ENCODE measurements at places on chromosomes 4 and X.

DNA sequence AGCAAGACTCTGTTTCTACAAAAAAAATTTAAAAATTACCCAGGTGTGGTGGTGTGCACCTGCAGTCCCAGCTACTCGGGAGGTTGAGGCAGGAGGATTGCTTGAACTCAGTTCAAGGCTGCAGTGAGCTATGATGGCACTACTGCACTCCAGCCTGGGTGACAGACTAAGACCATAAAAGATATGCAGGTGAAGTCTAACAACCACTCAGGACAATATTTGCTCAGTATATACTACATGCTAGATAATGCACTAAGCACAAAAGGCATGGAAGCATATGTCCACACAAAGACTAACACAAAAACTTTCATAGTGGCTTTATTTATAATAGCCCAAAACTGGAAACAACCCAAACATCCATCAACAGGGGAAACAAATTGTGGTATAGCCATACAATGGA is 57.7 kb upstream of the TXK start:
- no peak for DNase-seq

DNA sequence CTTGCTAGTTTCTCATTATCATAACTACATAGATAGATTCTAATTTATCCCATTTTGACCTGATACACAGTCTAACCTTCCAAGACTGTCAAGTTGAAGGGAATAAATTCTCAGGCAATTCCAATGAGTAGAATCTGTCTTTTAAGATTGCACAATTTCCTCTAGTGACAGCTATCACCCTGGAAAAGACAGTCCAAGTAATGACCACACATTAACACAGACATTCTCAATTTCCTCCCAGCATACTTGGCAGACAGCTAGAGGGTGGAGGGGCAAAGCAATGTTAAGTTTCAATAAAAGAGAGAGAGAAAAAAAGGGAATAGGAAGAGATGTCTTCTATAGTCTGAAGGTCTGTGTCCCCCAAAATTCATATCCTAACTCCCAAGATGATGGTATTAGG is 234.7 kb downstream of the LDB2 start:
- no peak for DNase-seq

- DNase-seq: no peak
Observed at GRCh38 chr4:184574861-184575260, 74.4 kb downstream of the CASP3 start.

- no peak for DNase-seq
Observed at GRCh38 chr4:73669410-73670183, 49.4 kb upstream of the RASSF6 start.

- no peak for DNase-seq
Observed at GRCh38 chr4:187070740-187071139, 347.1 kb upstream of the FAT1 start.

DNA sequence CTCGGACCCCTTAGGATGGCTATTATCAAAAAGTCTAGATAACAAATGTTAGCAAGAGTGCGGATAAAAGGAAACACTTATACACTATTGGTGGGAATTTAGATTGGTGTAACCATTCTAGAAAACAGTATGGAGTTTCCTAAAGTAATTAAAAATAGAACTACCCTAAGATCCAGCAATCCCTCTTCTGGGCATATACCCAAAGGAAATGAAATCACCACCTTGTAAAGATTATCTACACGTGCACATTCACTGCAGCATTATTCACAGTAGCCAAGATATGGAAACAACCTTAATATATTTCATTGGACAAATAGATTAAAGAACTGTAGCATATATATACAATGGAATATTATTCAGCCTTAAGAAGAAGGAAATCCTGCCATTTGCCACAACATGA is 462.4 kb downstream of the IQCM start:
- DNase-seq: no peak

DNA sequence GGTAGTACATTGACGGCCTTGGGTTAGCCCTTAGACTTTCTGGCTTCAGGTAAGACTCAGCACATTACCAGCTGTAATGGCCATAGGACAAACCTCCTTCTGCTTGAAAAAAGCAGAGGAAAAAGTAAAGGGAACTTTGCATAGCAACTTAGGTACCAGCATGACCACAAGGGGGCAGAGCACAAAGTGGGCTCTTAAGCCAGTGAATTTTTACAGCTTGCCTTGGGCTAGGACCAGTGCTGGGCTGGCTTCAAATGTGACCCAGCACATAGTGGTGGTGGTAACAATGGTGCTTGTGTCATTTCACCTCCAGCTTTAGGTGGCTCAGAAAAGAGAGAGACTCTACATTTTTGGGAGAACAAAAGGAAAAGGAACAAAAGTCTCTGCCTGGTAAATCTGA is 66.1 kb downstream of the KLHL4 start:
- no peak for DNase-seq

- DNase-seq: no peak
Observed at GRCh38 chrX:47807548-47807947, 29.2 kb upstream of the ZNF81 start.

DNA sequence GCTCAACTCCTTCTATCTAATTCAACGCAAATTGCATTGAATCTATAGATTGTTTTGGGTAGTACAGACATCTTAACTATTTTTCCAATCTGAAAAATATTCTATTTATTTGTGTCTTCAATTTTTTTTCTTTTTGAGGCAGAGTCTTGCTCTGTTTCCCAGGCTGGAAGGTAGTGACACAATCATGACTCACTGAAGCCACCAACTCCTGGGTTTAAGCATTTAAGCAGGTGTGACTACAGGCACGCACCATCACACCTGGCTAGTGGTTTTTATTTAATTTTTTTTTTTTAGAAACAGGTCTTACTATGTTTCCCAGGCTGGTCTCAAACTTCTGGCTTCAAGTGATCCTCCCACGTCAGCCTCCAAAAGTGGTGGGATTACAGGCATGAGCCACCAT is 98.3 kb downstream of the GK start:
- DNase-seq: no peak

- no peak for DNase-seq
Observed at GRCh38 chr4:40317916-40318658, 17.0 kb upstream of the CHRNA9 start.

DNA sequence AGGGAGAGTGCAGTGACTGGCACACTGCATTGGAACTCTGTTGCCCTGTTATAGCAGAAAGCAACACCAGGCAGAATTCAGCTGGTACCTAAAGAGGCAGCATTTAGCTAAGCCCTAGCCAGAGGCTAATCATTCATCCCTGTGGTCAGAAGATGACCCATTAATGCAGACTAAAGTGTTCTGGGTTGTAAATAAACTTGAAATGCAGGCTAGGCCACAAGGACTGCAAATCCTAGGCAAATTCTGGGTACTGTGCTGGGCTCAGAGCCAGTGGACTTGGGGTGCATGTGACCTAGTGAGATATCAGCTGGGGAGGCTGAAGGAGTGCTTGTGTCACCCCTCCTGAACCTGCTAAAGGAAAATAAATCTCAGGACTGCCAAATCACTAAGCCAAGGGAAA is 91.2 kb downstream of the LPAR4 start:
- DNase-seq: no peak

DNA sequence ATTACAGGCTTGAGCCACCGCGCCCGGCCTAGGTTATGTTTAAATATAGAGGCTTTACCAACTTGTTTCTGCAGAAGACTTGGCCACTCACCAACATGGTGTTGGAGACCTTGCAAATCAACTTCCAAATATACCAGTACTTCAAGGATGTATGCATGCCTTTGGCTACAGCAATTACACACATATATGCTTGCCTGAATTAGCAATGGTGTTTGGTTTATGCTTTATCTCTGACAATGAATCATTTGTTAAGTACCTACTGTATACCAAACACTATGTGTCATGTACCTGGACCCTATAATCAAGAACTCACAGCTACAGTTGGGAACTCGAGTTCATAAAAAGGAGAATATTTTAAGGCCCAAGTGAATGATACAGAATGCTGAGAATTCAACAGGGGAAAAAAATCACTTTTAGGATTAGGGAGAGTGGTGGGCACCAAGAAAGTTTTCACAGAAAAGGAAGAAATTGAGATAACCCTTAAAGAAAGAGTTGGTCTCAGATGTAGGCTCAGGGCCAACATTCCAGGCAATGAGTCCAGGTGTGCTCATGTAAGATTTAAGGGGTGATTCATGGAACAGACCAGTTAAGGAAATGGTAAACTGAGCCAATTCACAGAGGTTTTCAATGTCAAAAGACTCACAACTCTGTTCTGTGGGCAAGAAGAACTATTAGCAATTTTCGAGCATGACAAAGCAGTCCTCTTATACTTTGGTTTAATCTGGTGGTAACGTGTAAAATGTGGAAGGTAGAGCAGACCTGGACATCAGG is 98.9 kb downstream of the BCOR start:
- DNase-seq: no peak

- DNase-seq: no peak
Observed at GRCh38 chrX:100274916-100275315, 135.2 kb downstream of the PCDH19 start.

GRCh38 chrX:85378461-85378860 is 1.0 kb downstream of the POF1B start:
- DNase-seq: no peak

GRCh38 chr4:22299678-22300077 is 216.2 kb downstream of the ADGRA3 start:
- no peak for DNase-seq

- no peak for DNase-seq
Observed at GRCh38 chrX:7149411-7149810, 1.5 kb upstream of the PUDP start.

DNA sequence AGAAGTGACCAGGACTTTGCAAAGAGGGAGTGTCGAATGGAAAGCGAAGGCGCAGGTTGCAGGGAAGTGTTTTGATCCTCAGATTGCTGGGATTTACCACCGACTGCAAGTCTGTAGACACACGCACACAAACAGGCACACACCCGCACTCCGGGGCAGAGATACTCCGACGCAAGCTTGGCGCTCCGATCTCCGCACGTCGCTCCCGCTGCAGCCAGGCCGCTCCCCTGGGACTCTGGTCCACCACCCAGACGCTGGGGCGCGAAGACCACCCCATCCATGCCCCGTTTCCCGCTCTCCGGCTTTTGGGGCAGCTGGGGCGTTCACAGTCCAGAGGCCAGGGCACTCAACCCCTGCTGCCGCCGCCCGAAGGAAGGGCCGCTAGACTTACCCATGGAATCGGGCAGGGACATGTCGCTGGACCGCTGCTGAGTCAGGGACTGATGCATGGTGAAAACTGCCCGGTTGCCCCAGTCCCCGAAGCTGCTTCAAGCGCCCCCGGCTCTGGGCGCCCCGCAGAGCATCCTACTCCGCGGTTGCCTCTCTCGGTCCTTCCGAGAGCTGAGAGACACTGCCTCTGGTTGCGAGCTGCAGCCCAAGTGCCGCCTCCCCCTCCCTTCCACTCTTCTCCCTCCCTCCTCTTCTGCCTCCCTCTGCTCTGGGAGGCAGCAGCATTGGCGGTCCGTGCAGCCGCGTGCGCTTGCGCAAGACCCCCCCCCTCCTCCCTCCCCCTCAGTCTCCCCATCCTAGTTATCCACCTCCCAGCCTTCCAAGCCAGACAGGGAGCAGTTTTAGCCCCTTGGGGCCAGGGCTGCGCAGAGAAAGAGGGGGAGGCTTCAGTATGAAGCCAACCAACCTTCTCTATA is at the start of gene TMEM255A:
TMEM255A (minus strand) TSS at position 601 of the 866 bp plus-strand sequence; CDS start at position 449, 152 bp downstream.
- DNase-seq: no peak

DNA sequence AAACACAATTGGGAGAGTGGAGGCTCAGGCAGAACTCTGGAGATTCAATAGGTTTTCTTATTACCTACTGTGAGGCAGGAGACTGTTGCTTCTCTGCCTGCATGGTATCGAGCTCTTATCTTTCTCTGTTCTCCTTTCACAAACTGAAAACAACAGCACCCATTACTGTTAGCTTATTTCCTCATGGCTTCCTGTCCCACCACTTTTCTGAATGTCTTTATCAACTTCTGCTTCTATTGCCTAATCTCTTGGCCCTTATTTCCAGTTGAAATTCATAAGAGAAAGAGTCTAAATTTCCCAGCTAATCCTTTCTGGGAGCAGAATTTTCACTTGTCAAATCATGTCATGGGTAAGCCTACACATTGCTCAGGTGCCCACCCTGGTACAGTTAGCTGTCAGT is 46.8 kb upstream of the NDST3 start:
- no peak for DNase-seq

DNA sequence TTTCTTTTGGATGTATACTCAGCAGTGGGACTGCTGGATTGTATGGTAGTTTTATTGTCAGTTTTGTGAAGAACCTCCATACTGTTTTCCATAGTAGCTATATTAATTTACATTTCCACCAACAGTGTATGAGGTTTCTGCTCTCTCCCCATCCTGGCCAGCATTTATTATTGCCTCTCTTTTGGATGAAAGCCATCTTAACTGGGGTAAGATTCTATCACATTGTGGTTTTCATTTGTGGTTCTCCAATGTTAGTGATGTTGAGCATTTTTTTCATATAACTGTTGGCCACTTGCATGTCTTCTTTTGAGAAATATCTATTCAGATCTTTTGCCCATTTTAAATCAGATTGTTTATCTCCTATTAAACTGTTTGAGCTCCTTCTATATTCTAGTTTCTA is 27.6 kb downstream of the QRFPR start:
- DNase-seq: no peak

- DNase-seq: no peak
Observed at GRCh38 chr4:122531514-122531913, 75.0 kb upstream of the IL2 start.

GRCh38 chr4:88674979-88675378 is 22.6 kb downstream of the NAP1L5 start:
- DNase-seq: peak; percentile 21

DNA sequence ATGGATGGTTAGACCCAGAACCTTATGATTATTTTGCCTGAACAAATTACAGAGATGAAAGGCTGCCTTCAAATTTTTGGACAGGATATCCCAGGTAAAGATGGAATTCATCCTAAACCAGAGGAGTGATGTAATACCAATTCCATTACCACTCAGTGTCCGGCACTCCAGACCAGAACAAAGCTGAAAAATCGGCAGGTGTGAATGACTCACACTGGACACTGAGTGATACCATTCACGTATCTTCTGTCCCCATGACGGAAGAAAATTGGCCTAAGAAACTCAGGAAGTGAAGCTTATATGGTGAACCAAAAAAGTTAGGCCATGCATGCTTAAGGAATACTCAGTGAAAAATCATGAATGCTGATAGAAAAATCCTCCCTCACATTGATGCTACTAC is 34.5 kb downstream of the PALLD start:
- DNase-seq: no peak

DNA sequence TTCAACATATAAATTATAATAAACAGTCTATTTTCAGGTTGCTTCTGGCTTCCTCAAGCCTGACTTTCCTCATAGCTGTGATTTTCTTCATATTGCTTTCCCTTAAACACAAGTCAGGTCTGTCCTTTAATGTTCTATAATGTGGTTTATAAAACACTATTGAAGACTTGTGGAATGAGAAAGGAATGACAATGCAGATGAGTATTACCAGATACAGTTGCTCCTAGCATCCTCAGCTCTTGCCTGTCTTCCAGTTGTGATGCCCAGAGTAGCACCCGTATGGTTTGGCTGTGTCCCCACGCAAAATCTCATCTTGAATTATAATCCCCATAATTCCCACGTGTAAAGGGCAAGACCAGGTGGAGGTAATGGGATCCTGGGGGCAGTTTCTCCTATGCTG is 265.7 kb upstream of the BOD1L1 start:
- no peak for DNase-seq
